ENCODE measurements at places on chromosomes 6 and 20.

GRCh38 chr6:162833776-162834175 lies 106.0 kb downstream of the PACRG start:
- no peak for DNase-seq

DNA sequence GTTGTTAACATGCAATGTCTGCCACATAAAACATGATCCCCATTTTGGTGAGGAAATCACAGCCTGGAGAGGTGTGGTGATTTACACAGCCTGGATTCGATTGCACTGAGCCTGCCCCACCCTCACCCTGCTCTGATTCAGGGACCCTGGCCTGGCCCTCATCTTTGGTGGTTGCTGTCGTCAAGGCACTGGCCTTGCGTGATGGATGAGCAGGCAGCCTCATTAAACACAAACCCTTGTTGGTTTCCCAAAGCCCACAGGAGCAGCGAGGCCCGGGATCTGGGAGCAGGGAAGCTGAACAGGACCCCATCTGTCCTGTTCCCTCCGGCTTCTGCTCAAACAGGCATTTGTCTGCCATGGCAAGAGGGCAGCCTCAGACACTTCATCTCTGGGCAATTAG lies 70.8 kb downstream of the CHMP4B start:
- no peak for DNase-seq

GRCh38 chr6:71248306-71248765 lies 40.3 kb upstream of the OGFRL1 start:
- no peak for DNase-seq

DNA sequence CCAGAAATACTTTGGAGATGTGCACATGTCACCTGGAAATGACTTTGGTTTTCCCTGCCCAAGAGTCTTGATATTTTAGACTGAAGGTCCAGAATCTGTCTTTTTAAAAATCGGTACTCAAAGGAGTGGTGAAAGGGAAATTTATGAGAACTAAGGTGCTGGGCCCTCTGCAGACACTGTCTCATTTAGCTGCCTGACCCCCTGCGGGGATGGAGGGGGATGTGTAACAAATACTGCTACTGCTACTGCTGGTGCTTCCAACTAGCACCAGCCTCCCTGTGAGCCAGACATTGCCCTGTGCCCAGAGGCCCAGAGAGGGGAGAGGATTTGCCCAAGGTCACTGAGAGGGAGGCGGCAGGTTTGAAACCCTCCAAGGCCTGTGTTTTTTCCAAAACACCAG lies 7.0 kb downstream of the SCRT2 start:
- DNase-seq = no peak

- no peak for DNase-seq
Observed at GRCh38 chr6:28530777-28531176, 5.1 kb downstream of the GPX5 start.

- no peak for DNase-seq
Observed at GRCh38 chr20:48910347-48910781, 11.1 kb upstream of the ARFGEF2 start.

GRCh38 chr6:166815629-166816028 lies 140.7 kb downstream of the RNASET2 start:
- DNase-seq = peak; percentile 20

DNA sequence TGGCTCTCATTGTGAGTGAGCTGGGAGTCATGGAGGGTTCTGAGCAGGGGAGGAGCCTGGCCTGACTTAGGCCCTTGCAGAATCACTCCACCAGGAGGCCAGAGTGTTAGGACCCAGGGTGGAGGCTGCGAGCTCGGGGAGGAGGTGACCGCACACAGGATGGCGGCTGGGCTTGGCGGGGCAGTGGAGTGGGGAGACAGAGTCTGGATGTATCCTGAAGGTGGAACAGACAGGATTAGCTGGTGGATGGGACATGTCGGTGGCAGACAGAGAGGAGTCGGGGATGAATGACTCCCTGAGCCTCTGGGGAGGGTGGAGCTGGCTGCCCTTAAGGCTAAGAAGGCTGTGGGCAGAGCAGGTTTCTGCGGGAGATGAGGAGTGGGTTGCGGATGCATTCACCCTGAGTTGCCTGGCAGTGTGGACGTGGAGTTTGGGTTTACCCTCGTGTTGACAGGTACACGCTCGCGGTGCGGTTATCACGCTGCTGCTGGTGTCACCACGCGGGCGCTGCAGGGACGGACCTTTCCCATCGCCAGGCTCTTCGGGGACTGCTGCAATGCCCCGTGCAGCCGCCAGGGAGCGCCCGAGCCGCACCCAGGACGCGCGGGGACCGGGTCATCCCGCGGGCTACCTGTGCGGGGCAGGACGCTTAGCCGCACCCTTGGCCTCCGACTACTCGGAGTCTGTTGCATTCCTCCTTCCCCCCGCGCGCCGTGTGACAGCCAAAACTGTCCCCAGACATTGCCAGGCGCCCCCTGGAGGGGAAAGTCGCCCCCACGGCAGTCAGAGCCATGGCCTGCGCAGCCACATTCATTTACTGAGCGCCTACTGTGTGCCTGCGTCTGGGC lies 43.0 kb upstream of the PTGIS start:
- peak; percentile 81 for DNase-seq

- peak; percentile 72 for DNase-seq
Observed at GRCh38 chr20:46230801-46231282, 77.5 kb downstream of the CDH22 start.

DNA sequence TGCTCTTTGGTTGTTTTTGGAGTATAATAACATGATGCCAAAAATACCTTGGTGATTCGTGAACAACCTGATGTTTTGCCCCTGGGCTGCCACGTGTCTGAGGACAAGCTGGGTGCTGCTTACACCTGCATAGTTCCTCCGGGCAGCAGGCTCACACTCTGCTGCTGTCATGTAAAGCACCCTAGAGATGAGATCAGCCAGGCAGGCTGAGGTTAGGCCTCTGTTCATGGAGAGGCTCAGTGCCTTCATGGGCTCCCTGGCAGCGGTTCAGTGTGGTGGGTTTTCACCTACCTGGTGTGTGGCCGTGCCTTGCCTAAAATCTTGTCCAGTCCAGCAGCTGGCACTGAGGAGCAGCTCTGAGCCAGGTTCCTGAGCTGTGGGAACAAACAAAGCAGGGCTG lies 60.1 kb upstream of the TAGAP start:
- no peak for DNase-seq

DNA sequence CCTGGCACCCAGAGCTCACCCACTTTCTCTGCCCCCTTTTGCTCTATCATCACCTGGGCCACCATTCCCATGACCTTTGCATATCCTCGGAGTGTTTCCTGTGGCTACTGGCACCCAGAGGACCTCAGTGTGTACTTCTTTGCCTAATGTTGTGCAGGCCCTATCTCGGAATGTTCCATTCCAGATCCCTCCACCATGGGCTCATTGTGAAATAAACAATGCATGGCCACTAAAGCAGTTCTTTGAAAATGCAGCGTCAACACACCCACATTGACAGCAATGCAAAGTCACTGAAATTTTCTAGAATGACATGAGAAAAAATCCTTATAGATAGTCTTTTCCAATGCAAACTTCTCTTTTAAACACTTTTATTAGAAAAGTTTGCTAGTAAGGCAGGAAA lies 72.9 kb upstream of the AGPAT4 start:
- DNase-seq = no peak

- DNase-seq = no peak
Observed at GRCh38 chr6:44678252-44678935, 290.9 kb downstream of the CDC5L start.

DNA sequence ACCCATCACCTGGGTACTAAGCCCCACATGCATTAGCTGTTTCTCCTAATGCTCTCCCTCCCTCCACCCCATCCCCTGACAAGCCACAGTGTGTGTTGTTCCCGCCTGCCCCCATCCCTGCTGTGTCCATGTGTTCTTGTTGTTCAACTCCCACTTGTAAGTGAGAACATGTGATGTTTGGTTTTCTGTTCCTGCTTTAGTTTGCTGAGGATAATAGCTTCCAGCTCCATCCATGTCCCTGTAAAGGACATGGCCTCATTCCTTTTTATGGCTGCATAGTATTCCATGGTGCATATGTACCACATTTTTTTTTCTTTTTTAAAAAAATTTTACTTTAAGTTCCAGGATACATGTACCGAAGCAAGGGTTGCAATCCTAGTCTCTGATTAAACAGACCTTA lies 76.7 kb downstream of the RNF217 start:
- no peak for DNase-seq

DNA sequence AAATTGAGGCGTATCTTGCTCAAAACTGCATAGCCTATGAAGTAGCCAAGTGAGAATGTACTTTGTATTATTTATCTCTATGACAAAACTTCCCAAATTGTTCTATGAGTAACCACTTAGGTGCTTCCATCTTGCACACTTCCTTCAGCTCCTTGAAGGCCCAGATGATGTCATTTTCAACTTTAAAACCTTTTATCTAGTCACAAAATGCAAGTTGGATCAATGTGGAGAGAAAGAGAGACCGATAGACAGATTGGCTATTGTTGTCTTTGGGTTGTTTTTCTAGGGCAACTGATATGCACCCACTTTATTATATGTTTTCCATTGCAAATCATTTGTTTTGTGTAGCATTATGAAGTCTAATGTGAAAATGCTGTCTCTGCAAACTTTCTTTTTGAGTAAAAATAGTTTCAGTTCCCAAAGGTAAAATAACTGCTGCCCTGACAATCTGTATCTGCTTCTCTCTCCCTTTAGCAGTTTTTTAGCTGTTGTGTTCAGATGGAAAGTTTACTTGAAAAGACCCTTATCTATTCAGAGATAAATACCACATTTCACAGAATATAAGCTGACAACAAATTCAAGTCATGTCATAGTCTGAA lies 73.7 kb upstream of the CITED2 start:
- no peak for DNase-seq

DNA sequence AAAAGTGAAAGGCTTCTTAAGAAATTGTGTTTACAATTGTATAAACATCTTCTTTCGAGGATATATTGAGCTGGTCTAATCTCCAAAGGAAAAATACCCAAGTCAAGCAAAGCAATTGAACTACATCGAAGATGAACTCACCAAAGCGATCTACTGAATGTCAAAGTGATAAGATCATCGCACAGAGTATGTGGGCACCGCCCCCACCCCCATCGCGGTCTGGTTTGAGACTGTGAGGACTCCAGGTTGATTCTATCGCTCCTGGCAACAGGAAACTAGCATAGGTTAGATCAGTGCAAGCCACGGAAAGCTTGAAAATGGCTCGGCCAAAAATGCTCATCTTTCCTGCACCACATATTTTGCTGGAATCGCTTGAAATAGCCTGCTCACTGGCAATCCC lies 133.2 kb upstream of the RPS6KA2 start:
- DNase-seq = no peak

GRCh38 chr6:44966449-44967092 lies 361.6 kb upstream of the RUNX2 start:
- no peak for DNase-seq

Data from neuronal stem cell (in vitro differentiated cells).